ENCODE measurements at places on chromosomes 3 and 15. TPM values are rescaled to one million over a fixed set of nuclear protein-coding genes. Genes with fewer than 3 reads are reported as not detected.

DNA sequence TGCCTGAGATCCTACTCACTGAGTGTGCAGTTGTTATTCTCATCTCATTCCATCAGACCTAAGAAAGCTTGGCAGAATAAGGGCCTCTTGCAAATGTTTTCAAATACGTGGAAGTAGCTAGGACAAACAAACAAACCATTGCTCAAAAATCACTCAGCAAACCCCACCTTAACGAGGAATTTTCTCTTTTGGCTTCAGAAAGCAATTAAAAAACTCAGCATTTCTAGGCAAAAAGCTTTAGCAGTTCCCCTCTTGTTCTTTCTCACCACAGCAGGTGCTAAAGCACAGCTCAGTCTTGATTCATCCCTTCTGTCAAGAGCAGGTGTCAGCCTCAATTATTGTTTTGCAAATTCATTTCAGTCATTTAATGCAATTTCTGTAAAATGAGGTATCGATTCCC lies 58.6 kb upstream of the NUDT16 start:
- H3K4me1 ChIP-seq, result no peaks in the 10 kb centered on the region
- no peak overlapping the region for H3K27ac ChIP-seq
- no peak for DNase-seq
- no peaks in the 10 kb centered on the region for H3K36me3 ChIP-seq
- H3K27me3 ChIP-seq, result no peaks in the 10 kb centered on the region
- H3K4me3 ChIP-seq, result no peak overlapping the region

DNA sequence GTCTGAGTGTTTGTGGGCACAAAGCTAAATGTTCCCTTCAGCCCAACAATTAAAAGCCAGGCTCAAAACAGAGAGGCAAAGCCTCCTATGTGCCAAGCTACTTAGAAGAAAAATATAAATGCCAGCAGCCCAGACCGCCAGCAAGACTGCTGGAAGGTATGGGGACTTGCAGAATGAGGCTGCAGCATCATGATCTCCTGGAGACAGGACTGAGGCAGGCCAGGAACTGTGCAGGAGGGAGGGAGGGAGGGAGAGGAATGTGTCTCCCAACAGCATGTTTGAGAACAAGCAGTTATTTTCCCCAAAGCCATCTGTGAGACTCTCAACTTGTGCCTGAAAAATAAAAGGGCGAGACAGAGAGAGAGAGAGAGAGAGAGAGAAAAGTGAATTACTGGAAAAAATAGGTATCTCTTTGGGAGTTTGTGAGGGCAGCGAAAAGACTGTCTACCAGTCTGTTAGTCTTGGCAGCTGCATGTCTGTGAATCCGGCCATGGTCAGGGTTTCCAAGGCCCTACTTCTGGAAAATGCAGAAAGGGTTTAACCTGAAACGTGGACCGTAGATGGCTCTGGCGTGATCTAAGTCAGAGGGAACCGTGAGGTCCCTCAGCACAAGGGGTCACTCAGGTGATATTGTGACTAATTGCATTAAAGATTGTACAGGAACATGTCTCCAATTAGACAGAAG lies 139.7 kb upstream of the COL8A1 start:
- H3K27ac ChIP-seq, result no peak overlapping the region
- no peak for DNase-seq
- H3K4me3 ChIP-seq, result no peak overlapping the region
- no peaks in the 10 kb centered on the region for H3K27me3 ChIP-seq
- H3K36me3 ChIP-seq, result no peaks in the 10 kb centered on the region

Gene ATP13A4
- total RNA-seq, result 0.28 TPM

Gene MAPKAPK3
- total RNA-seq, result 61.4 TPM

Gene LEKR1
- 1.8 TPM for total RNA-seq

Gene SOX14
- total RNA-seq, result not detected

Gene SLITRK3
- total RNA-seq, result 0.06 TPM

DNA sequence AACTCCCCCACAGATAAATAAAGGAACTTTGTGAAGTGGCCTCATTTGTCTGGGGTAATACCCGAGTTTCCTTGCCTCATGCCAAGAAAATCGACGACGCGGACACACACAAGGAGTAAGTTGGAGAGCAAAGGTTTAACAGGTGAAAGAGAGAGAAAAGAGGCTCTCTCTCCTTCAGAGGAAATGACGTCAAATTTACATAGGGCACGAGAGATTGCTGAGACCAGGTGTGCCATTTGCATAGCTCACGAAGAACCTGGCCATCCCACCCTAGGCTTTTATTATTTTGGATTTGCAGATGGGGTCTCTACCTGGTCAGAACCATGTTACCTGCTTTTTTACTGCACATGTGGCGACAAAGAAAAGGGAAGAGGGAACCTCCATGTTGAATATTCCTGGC lies 49.3 kb upstream of the IGF2BP2 start:
- H3K27me3 ChIP-seq, result peaks cover 3% of the 10 kb centered on the region
- H3K27ac ChIP-seq, result no peak overlapping the region
- H3K4me1 ChIP-seq, result no peaks in the 10 kb centered on the region

- no peak overlapping the region for H3K4me3 ChIP-seq
- no peaks in the 10 kb centered on the region for H3K27me3 ChIP-seq
- peaks cover 14% of the 10 kb centered on the region for H3K36me3 ChIP-seq
- H3K27ac ChIP-seq, result no peak overlapping the region
Measured at GRCh38 chr15:70670680-70671079, 92.7 kb downstream of the UACA start.

Gene PARP6
- total RNA-seq, result 70.7 TPM

Gene MAP2K1
- 55.7 TPM for total RNA-seq

Gene IFT57
- 57.3 TPM for total RNA-seq

- no peak for DNase-seq
- H3K36me3 ChIP-seq, result no peaks in the 10 kb centered on the region
- no peak overlapping the region for H3K4me3 ChIP-seq
- no peaks in the 10 kb centered on the region for H3K27me3 ChIP-seq
Measured at GRCh38 chr3:126433496-126434263, 39.0 kb downstream of the CFAP100 start.

DNA sequence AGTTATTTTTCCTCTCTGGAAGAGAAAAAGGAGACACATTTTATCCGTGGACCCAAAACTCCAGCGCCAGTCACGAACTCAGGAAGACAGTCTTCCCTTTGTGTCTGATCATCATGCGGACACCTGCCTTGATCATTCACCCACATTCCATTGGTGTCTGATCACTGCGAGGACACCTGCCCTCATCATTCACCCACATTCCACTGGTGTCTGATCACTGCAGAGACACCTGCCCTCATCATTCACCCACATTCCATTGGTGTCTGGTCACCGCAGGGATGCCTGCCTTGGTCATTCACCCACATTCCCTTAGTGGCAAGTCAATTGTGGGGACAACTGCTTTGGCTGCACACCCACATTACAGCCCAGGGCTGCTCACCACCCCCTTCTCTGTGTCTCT lies 148.9 kb downstream of the ROBO1 start:
- no peaks in the 10 kb centered on the region for H3K4me1 ChIP-seq
- H3K36me3 ChIP-seq, result no peaks in the 10 kb centered on the region
- DNase-seq, result no peak
- H3K27me3 ChIP-seq, result no peaks in the 10 kb centered on the region
- no peak overlapping the region for H3K27ac ChIP-seq
- H3K4me3 ChIP-seq, result no peak overlapping the region

DNA sequence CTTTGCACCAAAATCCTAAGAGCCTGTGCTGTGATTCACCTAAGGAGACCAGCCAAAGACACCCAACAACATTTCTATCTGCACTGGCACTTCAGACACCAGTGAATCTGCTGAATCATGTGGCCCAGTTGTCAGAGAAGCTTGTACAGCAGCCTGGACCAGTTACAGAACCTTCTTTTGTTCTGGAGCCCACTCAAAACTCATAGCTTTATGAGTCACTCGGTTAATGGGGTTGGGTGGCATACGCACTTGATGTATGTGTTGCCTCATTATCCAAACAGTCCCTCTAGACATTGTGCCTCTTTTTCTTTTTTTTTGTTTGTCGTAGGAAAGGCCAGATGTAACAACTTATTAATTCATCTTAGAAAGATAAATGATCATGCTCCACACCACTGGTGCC lies 25.6 kb upstream of the GOLGA6L2 start:
- no peaks in the 10 kb centered on the region for H3K27me3 ChIP-seq
- H3K27ac ChIP-seq, result no peak overlapping the region

DNA sequence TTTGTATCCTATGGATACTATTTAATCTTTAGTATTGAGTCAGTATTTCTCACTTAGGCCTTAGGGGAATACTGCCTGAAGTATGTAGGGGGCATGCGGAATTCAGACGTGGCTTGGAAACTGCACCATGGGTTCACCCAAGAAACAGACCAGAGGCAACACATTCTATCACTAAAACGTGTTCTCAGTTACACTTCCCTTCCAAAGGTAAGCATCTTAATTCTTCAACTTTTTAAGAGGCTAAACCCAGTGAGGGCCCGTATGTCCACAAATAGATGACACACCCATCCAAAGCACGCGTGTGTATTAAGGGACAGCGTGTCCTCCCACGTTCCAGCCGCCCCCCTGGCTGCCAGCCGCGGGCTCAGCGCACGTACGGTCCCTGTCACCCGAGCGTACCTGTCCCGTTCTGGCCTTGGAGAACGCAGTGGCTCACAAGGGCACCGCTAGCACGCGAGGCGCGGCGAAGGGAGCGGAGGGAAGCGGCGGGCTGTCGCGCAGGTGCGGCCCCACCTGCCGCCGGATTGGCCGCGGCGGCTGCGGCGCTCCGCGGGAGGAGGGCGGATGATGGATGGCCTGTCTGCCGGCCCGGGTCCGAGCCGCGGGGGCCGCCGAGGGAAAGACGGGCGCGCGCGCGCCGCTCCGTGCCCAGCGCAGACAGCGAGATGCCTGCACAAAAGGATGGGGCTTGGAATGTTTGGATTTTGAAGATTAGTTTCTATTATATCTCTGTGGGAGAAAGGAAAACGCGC lies 1003.9 kb upstream of the NR2F2 start:
- H3K27me3 ChIP-seq, result peaks cover 8% of the 10 kb centered on the region
- peaks cover 4% of the 10 kb centered on the region for H3K4me1 ChIP-seq
- no peak overlapping the region for H3K4me3 ChIP-seq
- no peaks in the 10 kb centered on the region for H3K36me3 ChIP-seq

Gene RNF168
- 21.6 TPM for total RNA-seq

- H3K4me1 ChIP-seq, result peaks cover 4% of the 10 kb centered on the region
- DNase-seq, result no peak
- H3K27ac ChIP-seq, result no peak overlapping the region
- H3K4me3 ChIP-seq, result no peak overlapping the region
Measured at GRCh38 chr3:179734497-179735281, 81.8 kb downstream of the USP13 start.

GRCh38 chr3:33716227-33716626 lies 1.8 kb downstream of the CLASP2 start:
- H3K27ac ChIP-seq, result no peak overlapping the region
- H3K4me1 ChIP-seq, result peaks cover 14% of the 10 kb centered on the region
- peak overlapping the region; percentile 85 for H3K4me3 ChIP-seq
- no peak for DNase-seq
- no peaks in the 10 kb centered on the region for H3K36me3 ChIP-seq
